Left cardiac atrium (tissue), 4 donors: ENCODE measurements at places on chromosomes 6 and 20. TPM values are rescaled to one million over a fixed set of nuclear protein-coding genes. Genes with fewer than 3 reads are reported as not detected.

Gene PSORS1C2
- total RNA-seq: not detected

Gene TSHZ2
- total RNA-seq: 12.6 TPM

DNA sequence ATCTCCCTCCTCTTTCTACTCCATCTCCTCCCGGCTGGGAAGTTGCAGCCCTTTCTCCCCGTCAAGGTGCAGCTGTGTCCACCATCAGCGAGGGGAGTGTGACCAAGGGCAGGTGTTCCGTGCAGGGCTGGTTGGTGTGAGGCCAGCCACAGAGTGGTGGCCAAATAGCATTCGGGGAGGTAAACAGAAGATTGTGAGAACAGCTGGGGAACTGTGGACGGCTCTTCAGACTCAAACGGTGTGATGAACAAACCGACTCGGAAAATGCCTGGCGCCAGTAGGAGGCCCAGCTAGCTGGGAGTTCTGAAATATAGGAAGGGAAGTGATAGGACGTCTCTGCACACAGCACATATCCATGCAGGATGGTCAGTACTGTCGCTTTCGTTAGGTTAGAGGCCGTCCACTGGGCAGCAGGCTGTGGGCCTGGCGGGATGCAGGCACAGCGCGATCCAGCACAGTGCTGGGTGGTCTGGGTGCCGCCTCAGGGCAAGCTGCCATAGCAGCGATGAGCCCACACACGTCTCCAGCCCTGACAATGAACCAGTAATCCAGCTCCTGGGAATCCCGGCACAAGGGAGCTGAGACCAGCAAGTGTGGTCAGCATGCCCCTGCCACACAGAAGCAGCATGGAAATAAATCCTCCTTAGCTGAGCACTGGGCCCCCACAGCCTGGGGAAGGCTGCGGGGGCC is 258.1 kb downstream of the TAF4 start:
- DNase-seq: no peak

DNA sequence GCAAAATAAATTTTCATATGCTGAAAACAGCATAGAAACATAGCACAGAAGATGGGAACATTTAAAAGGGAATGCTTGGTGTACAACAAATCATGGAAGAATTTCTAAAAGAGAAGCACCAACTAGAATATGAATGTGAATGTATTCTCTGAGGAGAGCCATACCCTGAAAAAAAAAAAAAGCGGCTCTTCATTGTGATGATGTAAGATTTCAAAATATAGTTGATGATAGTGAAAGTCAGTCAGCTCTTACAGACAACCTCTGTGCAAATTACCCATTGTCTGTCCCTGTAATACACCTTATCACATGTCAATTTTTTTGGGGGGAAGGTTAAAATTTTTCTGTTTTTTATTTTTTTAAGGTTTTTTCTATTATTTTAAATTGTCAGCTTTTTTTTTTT is 58.6 kb upstream of the PTCHD4 start:
- no peak for DNase-seq

GRCh38 chr6:44487586-44487985 is 100.1 kb downstream of the CDC5L start:
- no peak for DNase-seq
